ENCODE measurements at places on chromosomes 1 and 21. TPM values are rescaled to one million over a fixed set of nuclear protein-coding genes. Genes with fewer than 3 reads are reported as not detected.

DNA sequence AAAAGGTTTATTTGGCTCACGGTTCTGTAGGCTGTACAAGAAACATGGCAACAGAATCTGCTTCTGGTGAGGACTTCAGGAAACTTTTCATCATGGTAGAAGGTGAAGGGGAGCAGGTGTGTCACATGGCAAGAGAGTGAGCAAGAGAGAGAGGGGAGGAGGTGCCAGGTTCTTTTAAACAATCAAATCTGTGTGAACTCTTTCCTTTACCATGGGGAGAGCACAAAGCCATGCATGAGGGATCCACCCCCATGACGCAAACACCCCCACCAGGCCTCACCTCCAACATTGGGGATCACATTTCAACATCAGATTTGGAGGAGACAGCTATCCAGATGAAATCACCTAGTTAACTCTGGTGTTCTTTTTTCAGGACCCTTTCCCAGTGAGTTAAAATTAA is 103.6 kb downstream of the GALNT2 start:
- DNase-seq, result no peak

DNA sequence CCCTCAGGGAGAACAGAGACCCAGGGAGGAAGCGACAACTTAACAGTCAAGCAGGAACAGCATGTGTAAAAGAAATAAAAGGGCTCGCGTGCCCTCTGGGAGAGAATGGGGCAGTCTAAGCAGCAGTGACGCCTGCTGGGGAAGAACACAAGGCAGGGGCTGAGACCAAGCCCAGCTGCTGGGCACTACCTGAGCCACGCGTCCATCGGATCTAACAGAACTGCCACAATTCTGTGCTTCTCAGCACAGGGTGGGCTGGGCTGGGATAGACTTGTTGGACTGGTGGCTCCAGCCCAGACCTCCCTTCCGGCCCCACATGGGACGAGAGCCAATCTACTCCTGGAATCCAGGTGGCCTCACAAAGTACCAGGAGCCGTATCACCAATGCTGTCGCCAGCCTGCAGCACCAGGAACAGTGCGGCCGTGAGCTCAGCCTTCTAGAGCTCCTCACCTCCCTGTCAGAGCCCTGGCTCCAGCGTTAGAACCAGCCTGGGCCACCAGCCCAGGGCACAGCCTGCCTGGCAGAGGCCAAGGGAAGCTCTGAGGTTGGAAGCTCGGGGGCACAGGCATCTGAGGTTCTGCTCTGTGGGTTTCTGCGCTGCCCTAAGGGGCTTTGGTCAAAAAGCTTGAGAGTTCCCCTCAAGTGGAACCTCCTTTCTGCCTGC is 7.4 kb downstream of the LRRC47 start:
- DNase-seq, result no peak

DNA sequence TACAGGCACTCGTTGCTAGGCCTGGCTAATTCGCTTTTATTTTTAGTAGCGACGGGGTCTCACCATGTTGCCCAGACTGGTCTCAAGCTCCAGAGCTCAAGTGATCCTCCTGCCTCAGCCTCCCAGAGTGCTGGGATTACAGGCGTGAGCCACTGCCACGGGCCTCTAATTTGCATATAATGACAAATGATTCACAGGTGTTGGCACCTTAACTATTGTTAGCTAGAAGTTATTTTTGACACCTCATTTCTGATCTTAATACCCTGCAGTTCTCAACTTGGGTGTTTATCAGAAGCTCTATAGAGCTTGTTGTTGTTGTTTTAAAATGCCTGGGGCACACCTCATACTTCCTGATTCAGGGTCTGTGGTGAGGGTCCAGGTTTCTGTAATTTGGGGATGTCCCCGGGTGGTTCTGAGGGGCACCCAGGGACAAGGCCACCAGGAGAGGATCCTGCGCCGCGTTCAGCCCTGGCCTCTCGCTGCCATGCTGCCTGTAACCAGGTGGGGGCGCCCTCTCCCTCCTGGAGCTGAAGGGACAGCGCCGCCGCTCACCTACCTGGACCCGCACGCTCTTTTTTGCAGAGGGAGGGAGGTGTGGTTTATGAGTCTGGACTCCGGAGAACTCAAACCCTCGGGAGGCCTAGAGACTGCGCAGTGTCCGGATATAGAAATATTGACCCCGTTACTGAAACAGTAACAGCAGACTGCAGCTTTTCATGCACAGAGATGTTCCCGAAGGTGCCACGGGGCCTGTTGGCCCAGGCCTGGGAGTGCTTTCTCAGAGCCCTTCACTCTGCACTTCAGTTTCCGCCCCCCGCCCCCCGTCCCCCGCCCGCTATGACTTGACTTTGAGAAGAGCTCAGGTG is 23.0 kb upstream of the NEK2 start:
- peak; percentile 21 for DNase-seq

DNA sequence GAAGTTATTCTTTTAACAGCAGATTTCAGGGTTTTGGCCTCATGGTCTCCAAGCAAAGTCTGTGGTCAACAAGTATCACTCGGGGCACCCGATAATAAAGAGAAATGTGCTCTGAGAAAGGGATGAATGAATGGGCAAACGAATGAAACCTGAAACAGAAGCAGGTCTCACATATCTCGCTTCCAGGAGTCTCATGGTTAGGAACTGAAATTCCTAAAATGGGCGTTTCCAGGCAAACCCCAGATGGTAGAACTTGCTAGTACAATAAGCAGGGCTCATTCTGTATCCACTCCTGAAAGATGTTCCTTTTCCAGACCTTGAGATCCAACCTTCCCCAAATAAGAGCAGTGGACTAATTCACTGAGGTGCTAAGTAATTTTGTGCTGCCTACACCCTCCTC is 87.2 kb downstream of the LAMC2 start:
- DNase-seq, result no peak

- DNase-seq, result no peak
Observed at GRCh38 chr1:59138402-59138801, 158.5 kb upstream of the FGGY start.

DNA sequence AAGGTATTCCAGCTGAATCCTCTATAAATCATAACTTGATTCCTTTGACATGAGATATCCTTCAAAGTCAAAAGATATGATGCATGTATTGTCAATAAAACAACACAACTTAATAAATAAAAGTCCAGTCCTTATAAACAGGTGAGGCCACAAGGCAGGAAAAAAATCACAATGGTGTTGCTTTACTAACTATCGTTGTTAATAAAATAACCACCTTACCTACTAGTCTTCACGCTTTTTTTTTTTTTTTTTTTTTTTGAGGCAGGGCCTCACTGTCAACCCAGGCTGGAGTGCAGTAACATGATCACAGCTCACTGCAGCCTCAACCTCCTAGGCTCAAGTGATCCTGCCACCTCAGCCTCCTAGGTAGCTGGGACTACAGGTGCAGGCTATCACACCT is at the start of gene TMEM81:
TMEM81 (minus strand) TSS at position 101 of the 400 bp plus-strand sequence. CDS start 140 bp downstream, outside the sequence.
- DNase-seq, result no peak

GRCh38 chr1:116426401-116426800 is 53.4 kb downstream of the ATP1A1 start:
- no peak for DNase-seq

DNA sequence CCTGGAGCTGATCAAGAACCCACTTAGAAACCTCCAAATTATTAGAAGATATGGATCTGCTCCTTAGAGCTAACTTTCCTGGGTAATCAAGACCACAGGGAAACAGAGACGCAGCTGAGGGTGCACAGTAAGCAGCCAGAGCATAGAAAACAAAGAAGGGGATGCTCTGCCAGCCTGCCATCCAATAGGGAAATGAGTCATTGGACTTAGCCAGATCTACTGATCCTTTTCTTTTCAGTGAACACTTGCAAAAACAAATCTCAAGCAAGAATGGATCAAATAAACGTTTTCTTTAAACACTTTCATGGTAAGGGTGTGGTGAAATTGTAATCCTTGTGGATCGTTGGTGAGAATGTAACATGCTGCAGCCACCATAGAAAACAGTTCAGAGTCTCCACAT is 474.0 kb downstream of the LTN1 start:
- DNase-seq, result no peak

- no peak for DNase-seq
Observed at GRCh38 chr1:162779043-162779442, 11.5 kb upstream of the HSD17B7 start.

DNA sequence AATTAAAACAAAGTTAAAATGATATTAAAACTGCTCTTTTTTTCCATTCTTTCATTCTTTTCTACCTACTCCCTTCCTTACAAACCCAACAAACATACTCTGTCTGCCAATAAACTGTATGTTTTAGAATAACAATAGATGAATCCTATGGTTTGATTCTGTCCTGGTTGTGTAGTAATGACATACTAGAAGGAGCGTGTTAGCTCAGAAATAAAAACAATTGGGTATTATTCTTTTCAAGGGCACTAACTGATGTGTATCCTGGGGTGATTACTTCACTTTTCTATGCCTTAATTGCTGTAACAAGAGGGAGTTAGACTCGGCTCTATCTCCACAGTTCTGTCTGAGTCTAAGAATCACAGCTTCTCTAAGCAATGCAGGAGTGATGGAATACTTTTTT is 194.4 kb downstream of the GIPC2 start:
- DNase-seq, result no peak

- DNase-seq, result peak; percentile 71
Observed at GRCh38 chr1:27391511-27392095, 819 bp upstream of the GPR3 start.

DNA sequence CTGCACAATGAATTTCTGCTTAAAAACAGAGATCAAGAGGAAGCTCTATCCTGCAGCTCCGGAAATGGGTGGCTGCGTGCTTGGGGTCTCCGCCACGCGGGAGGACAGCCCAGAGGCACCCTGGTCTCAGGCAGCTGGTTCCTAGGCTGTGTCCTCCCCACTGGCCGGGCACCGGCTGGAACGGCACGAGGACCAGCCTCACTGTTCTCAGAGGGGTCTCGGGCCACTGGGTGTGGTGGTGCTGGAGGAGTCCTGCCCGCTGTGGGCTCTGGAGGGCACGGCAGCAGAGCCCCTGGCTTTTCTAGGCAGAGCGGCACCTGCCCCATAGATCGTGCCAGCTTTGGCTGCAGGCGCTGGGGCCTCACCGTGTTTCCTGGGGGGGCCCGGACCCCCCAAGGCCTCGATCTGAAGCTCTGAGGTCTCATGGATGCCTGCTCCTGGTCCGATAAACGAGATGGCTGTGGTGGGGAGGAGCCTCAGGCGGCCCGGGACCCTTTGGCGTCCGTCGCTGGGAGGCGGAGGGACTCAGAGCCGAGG is 8.2 kb upstream of the RNF223 start:
- no peak for DNase-seq

DNA sequence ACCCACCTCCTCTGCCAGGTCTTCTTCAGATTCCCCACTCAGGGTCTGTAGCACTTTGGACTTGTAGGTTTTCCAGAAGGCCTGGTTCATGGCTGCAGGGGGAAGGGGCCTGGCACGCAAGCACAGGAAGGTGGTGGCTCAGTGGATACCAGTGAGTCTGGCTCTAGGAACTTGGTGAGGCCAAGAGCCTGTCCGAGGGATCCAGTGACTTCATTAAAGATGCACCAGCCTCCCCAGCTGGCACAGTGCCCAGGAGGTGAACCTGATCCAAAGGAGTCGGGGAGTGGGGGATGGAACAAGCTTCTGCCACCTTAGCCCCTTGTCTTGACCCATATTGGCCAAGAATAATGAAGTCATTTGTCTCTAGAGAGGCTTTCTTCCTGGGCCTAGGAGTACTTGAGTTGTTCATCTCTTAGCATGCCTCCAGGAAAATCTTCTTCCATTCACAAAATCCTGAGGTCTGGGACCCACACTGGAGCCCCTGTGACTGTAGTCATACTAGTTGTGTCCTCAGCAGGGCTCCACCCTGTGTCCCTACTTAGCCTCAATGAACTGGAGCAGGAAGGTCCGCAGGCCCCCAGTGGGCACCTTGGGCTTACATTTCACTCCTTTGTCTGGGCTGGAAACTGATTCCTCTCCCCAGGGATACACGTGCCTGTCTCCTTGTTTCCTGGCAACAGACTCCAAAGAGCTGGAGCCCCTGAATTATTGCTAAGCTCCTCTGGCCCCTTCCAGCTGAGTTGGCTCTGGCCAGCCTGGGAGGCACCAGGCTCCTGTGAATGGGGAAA is at the start of gene C1orf232:
C1orf232 (minus strand) TSS at position 554 of the 788 bp plus-strand sequence; CDS start at position 90, 464 bp downstream.
- no peak for DNase-seq

DNA sequence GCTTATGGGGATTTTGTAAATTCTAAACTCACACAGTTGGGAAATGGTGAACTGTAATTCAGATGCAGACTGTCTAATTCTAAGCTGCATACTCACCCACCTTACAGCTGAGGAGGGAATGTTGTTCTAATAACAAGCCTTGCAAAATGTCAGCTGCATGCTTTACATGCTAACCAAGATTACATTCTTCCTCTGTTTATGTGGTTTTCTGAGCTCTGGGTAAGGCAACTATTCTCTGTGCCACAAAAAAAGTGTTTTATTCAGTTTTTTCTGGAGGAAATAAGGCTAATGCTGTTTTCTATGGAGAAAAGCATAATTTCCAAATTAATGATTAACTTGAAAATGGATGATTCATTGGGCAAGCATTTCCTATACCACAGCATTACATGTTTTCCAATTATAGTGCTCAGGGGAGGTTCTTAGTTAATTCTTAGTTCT is 64.9 kb downstream of the RGS13 start:
- DNase-seq, result no peak

- DNase-seq, result no peak
Observed at GRCh38 chr1:239870194-239870593, 221.5 kb upstream of the FMN2 start.

DNA sequence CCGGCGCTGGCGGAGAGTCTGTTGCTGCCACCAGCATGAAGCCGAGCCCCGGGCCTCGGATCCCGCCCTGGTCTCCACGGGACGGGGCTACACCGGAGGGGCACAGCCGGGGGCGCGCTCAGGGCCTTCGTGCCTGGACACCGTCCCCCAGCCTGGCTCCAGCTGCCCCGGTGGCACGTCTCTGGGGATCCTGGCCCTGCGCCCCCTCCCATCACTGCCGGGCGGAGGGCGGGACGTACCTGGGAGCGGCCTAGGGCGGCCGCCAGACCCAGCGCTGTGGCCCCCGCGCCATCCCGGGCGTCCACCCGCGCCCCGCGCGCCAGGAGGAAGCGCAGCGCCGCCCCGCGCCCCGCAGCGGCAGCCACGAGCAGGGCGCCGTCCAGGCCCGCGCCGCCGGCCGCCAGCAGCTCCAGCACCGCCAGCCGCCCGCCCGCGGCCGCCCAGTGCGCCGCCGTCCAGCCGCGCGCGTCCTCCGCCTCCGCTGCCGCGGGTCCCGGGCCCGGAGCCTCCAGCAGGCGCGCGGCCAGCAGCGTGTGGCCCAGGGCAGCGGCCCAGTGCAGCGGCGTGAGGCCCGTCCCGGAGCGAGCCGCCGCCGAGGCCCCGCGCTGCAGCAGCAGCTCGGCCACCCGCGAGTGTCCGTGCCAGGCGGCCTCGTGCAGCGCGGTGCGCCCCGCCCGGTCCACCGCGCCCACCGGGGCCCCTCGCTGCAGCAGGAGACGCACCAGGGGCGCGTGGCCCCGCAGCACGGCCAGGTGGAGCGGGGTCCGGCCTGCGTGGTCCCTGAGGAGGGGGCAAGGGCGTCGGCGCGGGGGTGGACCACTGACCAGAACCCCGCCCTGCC is 1.0 kb downstream of the ANKRD65 start:
- no peak for DNase-seq

GRCh38 chr1:119611701-119612113 is 36.4 kb downstream of the ZNF697 start:
- peak; percentile 51 for DNase-seq

The KRTAP12-2 gene
- not detected for total RNA-seq

The MEX3A gene
- 13.3 TPM for total RNA-seq

The HAPLN2 gene
- total RNA-seq, result 0.77 TPM

The GNAT2 gene
- total RNA-seq, result not detected

The TNFRSF18 gene
- total RNA-seq, result not detected

The MRPL55 gene
- 43.4 TPM for total RNA-seq

The GSTM5 gene
- total RNA-seq, result 21.8 TPM

The SAMD13 gene
- total RNA-seq, result 0.77 TPM

The C8B gene
- total RNA-seq, result not detected

The PSMG1 gene
- 24.1 TPM for total RNA-seq

The TMEM240 gene
- 9.4 TPM for total RNA-seq

The NVL gene
- total RNA-seq, result 45.2 TPM

The ZYG11A gene
- not detected for total RNA-seq
